HS-5 (cell line): ENCODE measurements at places on chromosomes 7 and 10.

GRCh38 chr10:102090772-102091171 is 25.6 kb downstream of the HPS6 start:
- no peak for DNase-seq

DNA sequence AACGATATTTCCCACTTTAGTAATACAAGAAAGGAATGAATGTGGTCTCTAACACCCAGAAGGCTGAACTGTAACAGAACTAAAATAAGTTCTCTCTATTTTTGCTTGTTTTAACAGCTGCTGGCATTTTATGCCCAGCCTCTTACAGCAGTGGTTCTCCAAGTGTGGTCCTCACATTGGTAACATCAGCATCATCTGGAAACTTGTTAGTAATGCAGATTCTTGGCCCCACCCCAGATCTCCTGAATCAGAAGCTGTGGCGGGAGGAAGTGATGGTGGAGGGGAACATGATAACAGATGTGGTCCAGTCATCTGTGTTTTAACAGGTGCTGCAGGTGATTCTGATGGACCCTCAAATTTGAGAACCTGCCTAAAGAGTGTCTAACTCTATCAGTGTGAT is 170.1 kb downstream of the TMEM26 start:
- no peak for DNase-seq

GRCh38 chr10:80046629-80047441 is 31.6 kb upstream of the TMEM254 start:
- DNase-seq = no peak

DNA sequence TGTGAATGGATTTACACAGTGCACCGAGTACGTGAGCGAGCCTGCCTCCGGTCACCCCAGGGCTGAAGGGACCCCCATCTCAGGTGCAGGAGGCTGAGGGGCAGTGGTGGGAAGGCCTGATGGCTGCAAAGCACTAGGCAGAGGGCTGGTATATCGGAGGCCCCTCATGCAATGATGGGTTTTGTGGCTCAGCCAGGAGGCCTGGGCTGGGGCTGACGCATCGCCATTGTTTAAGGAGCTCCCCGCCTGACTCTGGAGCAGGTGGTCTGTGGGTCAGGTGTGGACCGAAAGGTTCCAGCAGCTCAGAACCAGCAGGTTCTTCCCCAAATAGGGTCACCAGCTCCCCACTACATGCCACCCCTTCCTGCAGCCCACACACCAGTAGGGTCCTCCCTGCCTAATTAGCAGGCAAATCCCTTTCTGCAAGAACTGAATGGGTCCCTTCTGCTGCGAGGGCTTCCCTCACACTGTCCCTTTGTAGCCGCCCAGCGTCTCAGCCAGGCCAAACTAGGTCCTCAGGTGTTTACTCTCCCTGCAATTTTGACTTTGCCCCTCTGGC is 33.0 kb downstream of the OAT start:
- DNase-seq = no peak

DNA sequence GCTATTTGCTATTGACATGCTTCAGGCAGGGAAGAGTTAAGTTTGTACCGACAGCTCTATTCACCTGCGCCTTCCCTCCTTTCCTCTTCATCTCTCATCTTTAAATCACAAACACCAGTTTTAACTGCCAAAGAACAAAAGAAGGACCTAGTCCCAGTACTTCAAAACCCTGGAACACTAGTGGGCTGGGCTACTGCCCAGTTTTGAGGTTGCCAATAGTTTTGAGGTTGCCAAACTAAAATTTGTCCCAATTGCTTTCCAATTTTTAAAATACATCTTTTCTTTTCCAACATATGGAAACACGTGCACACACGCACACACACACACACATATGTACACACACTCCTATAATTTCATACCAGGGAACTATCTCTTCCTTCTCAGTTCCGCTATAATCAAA is 130.6 kb upstream of the SLC26A5 start:
- no peak for DNase-seq

- peak; percentile 18 for DNase-seq
Observed at GRCh38 chr10:49139028-49139845, 5.4 kb upstream of the FAM170B start.

DNA sequence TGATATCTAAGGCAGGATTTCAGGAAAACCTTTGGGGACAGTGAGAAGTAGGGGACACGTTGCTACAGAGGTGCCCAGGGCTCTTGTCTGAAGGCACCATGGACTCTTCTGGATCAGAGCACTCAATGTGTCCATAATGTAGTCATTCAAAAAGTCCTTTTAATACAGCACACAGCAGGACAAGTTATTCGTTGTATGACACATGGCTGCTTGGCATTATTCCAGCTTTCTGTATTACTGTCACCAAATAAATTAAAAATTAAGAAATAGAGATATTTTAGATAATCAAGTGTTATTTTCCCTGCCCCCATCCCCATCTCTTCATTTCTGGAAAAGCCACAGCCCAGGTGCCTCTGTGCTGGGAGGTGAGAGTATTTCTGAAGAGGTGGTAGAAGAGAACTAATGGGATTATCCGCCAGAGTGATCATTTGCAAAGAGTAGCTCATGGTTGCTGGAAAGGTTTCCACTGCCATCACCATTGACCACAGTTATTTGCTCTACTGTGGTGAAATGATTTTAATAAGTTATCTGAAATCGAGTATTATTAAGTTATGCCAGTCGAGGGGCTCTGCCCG is 83.0 kb downstream of the CXCL12 start:
- no peak for DNase-seq

GRCh38 chr7:37669818-37670217 is 13.7 kb upstream of the GPR141 start:
- DNase-seq = no peak

GRCh38 chr10:102581401-102581800 is 62.9 kb upstream of the TRIM8 start:
- no peak for DNase-seq

GRCh38 chr7:43768201-43768886 is 9.9 kb downstream of the BLVRA start:
- DNase-seq = no peak
